ENCODE measurements at places on chromosomes 4 and X.

DNA sequence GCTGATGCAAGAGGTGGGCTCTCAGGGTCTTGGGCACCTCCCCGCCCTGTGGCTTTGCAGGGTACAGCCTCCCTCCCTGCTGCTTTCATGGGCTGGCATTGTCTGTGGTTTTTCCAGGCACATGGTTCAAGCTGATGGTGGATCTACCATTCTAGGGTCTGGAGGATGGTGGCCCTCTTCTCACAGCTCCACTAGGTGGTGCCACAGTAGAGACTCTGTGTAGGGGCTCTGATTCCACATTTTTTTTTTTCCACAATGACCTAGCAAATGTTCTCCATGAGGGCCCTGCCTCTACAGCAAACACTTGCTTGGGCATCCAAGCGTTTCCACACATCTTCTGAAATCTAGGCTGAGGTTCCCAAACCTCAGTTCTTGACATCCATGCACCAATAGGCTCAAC is 657.9 kb upstream of the CT83 start:
- DNase-seq, result no peak

DNA sequence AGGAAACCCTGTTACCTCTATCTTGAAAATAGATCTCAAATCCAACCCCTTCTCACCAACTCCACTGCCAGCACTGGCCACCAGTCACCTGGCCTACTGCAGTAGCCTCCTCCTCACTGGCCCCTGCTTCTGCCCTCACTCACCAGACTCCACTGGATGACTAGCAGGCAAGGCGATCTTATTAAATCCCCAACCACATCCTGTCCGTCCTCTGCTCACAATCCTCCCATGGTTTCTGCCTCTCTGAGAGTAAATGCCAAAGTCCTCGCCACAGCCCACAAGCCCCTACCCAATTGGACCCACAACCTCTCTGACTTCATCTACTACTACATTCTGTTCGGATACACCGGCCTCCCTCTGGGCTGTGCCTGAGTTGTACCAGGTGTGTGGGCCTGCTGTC is 5.4 kb upstream of the PIM2 start:
- DNase-seq, result no peak

GRCh38 chr4:145283909-145284308 is 103.5 kb upstream of the OTUD4 start:
- DNase-seq, result no peak

GRCh38 chr4:157819693-157820464 is 352.9 kb downstream of the GASK1B start:
- DNase-seq, result no peak

GRCh38 chr4:121789455-121789854 is 11.7 kb upstream of the EXOSC9 start:
- DNase-seq, result no peak

GRCh38 chr4:80989921-80990544 is 40.5 kb upstream of the BMP3 start:
- DNase-seq, result peak; percentile 14

DNA sequence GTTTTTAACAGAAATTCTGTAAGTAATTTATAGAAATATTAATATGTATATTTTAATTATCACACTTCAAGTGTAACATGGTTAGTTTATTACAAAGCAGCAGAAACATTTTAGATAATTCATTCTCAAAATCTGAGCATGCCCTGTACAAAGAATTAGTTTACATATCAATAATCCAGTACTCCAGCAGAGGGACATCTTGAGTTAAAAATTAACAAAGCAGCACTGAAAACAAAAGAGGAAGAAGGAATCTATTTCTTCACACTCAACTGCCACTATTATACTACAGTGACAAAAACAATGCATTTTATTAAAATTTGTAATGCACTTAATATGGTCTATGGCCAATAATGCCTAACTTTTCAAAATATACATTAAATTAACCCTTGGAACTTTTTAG is 179.1 kb upstream of the KLHL4 start:
- DNase-seq, result peak; percentile 3
